ENCODE measurements at places on chromosomes 5 and 9.

DNA sequence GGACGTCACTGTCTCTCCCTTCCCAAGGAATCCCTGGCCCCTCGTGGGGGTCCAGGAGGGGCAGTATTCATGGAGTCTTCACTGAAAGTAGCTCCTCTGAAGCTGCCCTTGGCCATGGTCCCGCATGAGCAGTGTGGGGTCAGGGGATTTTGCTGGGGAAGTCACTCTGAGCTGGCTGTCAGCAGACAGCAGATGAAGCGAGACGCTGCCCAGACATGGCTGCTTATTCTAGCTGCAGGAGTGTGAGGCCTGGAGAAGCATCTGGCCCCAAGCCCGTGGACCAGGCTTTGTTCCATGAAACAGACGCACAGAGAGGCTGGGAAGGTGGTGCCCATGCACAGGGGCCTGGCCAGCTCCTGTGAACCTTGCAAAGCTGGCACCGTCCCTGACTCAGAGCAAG is 21.5 kb upstream of the ASS1 start:
- no peak for DNase-seq

- no peak for DNase-seq
These were observed 317.0 kb upstream of the IRX4 start for GRCh38 chr5:2199697-2200096.

DNA sequence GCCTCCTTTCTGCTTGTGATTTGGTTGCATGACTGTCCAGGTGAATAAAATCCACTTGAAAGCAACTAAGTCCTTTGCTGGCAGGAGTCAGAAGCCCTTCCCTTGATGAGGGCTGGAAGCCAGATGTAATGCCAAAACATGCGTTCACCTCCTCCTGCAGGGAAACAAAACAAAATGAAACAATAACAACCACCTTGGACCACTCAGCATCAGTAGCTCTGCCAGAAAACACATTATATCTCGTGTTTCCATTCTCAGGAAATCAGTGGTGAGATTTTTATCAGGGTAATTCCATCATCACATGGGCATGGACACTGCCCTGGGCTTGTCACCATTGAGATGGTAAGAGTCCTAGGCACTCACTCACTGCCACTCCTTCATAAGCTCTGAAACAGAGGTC is 350.3 kb upstream of the ACTBL2 start:
- no peak for DNase-seq

DNA sequence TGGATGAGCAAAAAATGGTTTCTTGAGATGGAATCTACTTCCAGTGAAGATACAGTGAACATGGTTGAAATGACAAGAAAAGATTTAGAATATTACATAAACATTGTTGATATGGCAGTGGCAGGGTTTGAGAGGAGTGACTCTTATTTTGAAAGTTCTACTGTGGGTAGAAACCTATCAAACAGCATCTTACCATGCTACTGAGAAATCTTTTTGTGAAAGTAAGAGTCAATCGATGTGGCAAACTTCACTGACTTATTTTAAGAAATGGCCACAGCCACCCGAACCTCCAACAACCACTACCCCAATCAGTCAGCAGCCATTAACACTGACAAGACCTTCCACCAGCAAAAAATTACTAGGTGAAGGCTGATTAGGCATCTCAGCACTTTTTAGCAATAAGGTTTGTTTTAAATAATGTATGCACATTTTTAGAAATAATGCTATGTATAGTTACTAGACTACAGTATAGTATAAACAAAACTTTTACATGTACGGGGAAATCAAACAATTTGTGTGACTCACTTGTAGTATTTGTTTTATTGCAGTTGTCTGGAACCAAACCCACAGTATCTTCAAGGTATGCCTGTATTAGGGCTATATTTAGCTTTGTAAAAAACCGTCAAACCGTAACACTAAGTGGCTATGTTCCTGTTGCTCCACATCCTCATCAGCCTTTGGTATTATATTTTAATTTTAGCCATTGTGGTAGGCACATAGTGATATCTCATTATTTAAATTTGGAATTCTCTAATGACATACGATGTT is 30.6 kb upstream of the ADAMTS6 start:
- DNase-seq, result no peak

DNA sequence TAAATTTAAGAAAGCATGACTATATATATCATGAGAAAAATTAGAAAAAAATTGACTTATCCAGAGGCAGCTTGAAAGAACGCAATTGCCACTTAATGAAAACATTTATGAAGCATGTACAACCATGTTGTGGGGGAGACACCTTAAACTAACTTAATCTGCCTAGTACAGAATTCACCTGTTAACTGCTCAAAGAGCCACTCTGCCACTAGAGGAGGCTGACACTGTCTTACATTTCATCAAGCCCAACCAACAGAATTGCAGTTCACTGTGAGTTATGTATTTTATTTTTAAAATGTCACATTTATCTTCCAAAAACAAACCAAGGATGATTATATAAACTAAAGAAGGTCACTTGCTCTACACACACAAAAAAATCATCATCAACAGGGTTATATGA is 252.9 kb downstream of the MLLT3 start:
- no peak for DNase-seq
